ENCODE measurements at places on chromosomes 7 and 10. TPM values are rescaled to one million over a fixed set of nuclear protein-coding genes. Genes with fewer than 3 reads are reported as not detected.
A peak's percentile ranks its signal among the peaks of the same experiment; 100 is the strongest.

LMOD2 gene
- not detected for total RNA-seq

GRM3 gene
- total RNA-seq: not detected

CEP55 gene
- 96.4 TPM for total RNA-seq

DNAJB6 gene
- 201 TPM for total RNA-seq

- peaks cover 11% of the 10 kb centered on the region for H3K27me3 ChIP-seq
- H3K27ac ChIP-seq: no peak overlapping the region
- no peaks in the 10 kb centered on the region for H3K36me3 ChIP-seq
- H3K4me1 ChIP-seq: no peaks in the 10 kb centered on the region
- DNase-seq: no peak
- H3K4me3 ChIP-seq: no peak overlapping the region
Measured at GRCh38 chr10:131513901-131514300, 202.4 kb upstream of the TCERG1L start.

GRCh38 chr7:76372984-76373833 lies 14.4 kb upstream of the YWHAG start:
- no peak for DNase-seq
- H3K4me1 ChIP-seq: no peaks in the 10 kb centered on the region
- H3K4me3 ChIP-seq: no peak overlapping the region
- H3K27ac ChIP-seq: peak overlapping the region; percentile 29

- H3K4me1 ChIP-seq: 0 out of 2 replicates have a peak, but pooled peaks cover 9% of the 10 kb centered on the region
- 0 out of 2 replicates have a peak overlapping the region, but pooled peaks have one; percentile 15 for H3K27ac ChIP-seq
- no peaks in the 10 kb centered on the region for H3K27me3 ChIP-seq
- no peak overlapping the region for H3K4me3 ChIP-seq
- no peaks in the 10 kb centered on the region for H3K36me3 ChIP-seq
Measured at GRCh38 chr10:70296406-70296899, 12.6 kb upstream of the NPFFR1 start.

- H3K4me1 ChIP-seq: no peaks in the 10 kb centered on the region
- no peak for DNase-seq
- H3K27ac ChIP-seq: no peak overlapping the region
- H3K4me3 ChIP-seq: no peak overlapping the region
Measured at GRCh38 chr7:39761449-39761848, 138.1 kb downstream of the RALA start.

DNA sequence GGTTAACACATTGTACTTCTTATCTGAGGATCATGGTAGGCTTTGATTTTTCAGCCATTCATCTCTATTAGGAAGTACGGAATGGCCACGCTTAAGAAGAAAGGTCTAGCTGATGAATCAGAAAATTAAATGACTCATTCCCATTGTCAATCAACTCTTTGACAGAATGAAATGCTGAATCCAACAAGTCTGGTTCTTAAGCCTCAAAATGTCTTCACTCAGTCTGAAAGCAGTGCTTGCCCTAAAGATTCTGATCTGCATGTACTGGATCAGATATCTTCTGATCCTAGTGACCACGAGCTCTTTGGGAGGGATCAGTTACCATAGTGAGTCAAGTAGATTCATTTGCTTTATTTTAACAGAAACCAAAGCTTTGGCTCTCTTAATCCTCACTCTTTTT lies 5.7 kb upstream of the CELF2 start:
- no peak overlapping the region for H3K27ac ChIP-seq
- H3K4me3 ChIP-seq: no peak overlapping the region
- H3K27me3 ChIP-seq: no peaks in the 10 kb centered on the region
- no peak for DNase-seq
- H3K36me3 ChIP-seq: no peaks in the 10 kb centered on the region
- no peaks in the 10 kb centered on the region for H3K4me1 ChIP-seq
